NK-92 treated with Interleukin-12 subunit alpha and Interleukin-12 subunit beta, amount 100 ng/mL, for 24 hours (cell line): ENCODE measurements at places on chromosomes 16 and 17.

DNA sequence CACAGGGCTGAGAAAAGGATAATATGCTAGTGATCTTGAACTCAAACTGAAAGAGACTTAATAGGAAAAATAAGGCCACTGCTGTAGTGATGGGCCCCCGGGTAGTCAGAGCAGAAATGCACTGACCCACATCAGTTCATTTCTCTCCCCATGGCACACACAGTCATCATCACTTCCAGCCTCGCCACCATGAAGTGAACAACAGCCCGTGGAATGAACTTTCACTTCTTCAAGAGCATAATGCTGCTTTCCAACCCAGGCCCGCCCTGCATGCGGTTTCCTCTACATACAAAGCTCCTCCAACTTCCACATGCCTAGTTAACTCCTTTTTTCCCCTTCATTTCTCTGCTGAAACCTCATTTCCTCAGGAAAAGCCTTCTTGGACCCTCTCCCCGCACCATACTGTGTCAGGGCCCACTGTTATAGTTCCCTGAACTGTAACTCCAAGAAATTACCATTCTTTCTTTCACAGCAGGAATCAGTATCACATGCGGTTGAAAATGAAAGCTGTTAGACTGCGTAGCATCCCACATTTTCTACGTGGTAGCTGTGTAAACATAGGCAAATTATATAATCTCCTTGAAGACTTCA, 65.8 kb upstream of the SMIM36 start:
- DNase-seq, result no peak

- DNase-seq, result no peak
Measured at GRCh38 chr17:3551189-3551588, 6.4 kb downstream of the TRPV3 start.

- no peak for DNase-seq
Measured at GRCh38 chr16:64362193-64362592, 759.7 kb downstream of the CDH11 start.

DNA sequence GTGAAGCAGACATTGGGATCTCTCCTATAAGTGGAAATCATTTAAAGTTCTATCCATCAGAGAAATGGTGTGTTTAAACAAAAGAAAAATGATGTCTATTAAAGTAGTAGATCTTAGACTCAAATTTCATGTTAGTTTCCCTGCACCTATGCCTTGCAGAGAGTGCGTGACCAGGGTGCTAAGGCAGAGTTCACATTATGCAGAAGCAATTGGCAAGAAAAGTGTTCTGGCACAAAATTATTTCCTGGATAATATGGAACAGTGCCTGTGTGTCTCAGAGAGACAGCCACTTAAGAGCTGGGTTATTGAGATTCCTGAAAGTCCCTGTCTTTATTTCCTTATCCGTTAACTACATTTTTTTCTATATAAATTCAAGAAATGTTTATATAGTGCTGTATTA, 457.0 kb downstream of the CDH8 start:
- no peak for DNase-seq

DNA sequence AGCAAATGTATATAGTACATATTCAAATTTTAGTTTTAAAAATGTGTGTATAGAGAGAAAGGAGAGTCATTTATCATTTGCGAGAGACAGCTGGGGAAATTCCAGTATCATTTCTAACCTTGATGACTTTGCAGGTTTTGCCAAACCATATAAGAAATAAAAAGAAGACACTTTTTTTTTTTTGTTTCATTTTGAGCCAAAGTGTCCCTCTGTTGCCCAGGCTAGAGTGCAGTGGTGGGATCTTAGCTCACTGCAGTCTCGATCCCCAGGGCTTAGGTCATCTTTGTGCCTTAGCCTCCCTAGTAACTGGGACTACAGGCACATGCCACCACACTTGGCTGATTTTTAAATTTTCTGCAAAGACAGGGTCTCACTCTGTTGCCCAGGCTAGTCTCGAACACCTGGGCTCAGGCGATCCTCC, 38.4 kb upstream of the VWA3A start:
- no peak for DNase-seq

DNA sequence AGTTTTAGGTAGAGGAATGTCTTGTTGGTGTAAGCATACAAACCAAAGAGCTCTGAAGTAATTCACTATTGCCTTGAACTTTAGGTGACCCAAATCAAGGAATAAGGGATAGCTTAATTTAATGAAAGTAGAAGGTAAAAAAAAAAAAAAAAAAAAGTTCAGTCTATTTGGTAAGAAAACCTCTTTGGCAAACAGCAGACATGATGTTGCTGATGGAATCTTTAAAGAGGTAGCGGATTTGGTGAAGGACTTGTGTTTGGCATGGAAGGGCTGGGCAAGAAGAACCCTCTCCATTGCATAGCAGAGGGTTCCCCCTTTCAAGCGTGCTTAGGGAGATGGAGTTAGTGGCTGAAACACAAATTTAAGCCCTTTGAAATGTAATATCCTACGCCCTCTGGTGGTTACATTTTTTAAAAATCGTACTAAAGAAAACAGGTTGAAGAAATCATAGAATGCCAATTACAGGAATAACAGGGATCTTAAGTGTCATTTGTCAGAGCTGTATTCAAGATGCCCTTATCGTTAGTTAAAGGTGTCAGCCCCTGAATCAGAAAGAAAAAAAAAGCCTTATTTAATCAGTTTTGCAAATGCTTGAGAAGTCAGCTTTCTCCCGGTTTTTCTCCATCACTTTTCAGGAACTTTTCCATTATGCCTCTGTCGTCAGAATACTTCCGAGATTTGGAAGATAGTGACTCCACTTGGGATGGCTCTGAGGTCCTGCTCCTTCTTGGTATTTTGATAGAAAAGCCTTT, 383.1 kb downstream of the KCNJ2 start:
- no peak for DNase-seq

DNA sequence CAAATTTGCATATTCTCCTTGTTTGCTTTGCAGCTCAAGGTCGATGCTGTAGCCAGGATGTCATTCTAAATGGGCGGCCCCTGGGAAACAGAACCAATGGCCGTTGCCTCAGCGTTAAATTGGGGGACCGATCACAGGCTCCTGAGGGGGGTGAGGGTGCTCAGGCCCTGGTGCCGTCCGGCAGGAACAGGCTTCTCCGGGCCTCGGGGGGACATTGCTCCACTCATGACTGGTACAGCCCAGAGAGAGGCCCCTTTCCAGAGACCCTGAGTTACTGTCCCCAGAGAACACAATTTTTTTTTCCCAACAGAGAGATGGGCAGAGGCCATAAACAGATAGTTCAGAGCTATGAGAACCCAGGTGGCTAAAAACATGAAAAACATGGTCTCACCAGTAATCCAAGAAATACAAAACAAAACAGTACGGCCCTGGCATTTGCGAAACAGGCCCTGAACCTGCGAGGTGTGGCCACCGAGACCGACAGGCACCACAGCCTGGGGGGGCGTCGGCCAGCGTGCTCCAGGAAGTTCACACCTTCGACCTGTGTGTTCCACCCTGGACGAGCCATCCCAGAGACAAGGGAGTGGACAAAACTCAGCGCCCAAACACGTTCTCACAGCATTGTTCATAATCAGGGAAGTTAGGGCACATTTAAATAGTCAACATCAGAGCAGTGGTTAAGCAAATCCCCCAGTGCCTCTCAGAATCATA, 82.8 kb downstream of the METRNL start:
- no peak for DNase-seq

- DNase-seq, result no peak
Measured at GRCh38 chr16:80973991-80974390, 32.7 kb downstream of the CMC2 start.

DNA sequence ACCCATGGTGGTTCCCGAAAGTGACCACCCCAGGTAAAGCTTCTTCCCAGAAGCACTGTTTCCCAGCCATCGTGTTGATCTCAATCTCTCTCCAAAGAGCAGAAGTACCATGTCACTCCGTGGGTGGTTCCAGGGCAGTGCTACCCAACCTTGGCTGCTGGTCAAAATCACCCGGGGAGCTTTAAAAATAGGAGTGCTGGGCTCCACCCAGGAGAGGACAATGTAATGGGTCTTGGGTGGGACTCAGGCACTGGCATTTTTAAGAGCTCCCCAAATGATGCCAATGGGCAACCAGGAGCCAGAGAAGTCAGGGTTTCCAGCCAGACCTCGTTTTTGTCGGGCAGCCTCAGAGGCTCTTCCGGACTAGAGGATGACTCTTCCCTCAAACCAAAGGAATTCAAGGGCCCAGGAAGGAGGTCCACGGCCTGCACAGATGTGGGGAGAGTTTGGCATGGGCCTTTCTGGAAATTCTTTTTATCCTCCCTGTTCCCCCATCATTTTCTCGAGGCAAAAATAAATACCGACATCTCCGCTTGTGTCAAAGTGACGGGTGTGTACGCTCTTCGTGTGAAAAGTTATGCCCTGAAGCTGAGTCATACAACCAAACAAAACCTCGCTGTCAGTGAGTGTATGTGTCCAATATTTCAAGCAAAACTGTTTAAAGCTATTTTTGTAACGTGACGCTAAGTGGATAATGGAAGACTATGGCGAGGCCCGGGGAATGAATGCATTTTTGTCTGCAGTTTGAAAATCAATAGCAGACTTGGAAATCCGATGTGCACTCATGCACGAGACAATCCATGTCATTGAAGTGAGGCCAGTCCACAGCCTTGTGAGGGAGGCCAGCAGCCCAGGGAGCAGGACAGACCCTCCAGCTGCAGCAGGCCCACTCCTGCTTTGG, 364.1 kb downstream of the FOXL1 start:
- no peak for DNase-seq

DNA sequence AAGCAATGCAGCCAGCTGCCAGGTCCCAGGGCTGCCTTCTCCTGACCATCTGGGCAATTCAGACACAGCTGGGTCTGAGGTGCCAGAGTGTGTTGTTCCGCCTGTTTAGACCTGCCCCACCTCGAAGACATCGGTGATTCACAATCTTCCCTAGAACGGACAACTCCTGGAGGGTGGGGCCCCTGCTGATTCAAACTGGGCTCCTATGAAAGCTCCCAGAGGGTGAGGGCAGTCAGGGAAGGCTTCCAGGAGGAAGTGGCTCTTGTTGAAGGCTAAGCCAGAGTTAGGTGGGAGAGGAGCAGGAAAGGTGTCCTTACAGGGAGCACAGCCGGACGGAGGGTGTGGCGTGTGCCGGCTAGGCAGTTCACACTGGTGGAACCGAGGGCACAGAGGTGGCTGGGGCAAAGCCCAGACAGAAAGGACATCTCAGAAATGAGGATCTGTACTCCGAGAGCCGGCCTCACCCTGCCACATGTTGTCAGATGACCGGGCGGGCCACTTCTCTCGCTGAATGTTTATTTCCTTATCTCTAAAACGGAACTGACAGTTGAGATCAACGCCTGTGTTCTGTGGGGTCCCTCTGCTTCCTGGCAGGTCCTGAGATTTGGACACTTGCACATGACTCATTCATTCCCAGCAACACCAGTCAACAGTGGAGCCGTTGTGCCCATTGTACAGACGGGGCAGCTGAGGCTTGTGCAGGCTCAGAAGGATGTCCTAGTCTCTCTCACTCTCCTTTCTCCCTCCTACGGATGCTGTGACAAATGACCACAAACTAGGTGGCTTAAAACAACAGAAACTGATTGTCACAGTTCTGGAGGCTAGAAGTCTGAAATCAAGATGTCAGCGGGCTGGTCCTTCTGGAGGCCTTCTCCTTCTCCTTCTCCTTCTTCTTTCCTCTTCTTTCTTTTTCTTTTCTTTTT, 26.9 kb upstream of the LITAF start:
- no peak for DNase-seq

- no peak for DNase-seq
Measured at GRCh38 chr17:82795615-82796014, 43.8 kb downstream of the TBCD start.

GRCh38 chr16:57701759-57702371, 7.3 kb downstream of the DRC7 start:
- no peak for DNase-seq

GRCh38 chr16:89104930-89105571, 11.4 kb downstream of the ACSF3 start:
- no peak for DNase-seq

GRCh38 chr17:58304750-58305486, 23.7 kb downstream of the TSPOAP1 start:
- no peak for DNase-seq

GRCh38 chr17:76264425-76264754, 758 bp upstream of the UBALD2 start:
- DNase-seq, result no peak

DNA sequence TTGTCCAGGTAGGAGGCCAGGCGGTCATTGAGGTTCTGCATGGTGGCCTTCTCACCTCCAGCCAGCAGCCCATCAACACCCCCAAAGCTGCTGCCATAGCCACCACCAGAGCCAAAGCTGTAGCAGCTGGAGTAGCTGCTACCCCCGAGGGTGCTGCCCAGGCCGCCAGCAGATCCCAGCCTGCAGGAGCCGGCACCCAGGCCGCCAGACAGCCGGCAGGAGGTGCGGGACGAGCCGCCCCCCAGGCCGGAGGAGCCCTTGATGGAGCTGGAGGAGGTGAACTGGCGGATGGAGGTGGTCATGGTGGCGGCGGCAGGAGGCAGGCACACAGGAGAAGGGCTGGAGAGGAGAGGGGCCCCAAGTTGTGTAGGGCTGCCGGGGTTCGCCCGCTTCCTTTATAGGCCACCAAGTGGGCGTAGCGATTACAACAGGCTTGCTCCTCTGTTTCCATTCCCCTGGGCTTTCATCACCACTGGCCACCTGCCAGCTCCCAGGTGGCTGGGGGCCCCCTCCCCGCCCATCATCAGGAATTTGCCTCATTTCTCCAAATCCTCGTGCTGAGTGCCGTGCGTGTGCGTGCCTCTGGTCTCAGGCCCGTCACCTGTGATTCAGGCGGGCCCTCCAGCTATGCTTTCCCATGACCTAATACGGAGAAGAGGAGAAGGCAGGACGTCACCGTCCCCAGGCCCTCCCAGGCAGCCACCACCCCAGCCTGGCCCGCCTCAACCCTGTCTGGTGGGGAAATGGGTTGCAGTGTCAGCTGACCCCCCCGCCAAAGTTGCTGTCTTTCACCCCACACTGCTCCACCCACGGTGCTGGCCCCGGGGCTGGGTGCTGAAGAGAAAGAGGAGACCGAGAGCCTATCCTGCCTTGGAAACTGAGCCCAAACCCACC, at the start of gene KRT17:
Gene KRT17, minus strand, starts transcription at position 368 of the 894 bp plus-strand sequence. Its CDS starts 66 bp downstream, at position 302.
- DNase-seq, result no peak

DNA sequence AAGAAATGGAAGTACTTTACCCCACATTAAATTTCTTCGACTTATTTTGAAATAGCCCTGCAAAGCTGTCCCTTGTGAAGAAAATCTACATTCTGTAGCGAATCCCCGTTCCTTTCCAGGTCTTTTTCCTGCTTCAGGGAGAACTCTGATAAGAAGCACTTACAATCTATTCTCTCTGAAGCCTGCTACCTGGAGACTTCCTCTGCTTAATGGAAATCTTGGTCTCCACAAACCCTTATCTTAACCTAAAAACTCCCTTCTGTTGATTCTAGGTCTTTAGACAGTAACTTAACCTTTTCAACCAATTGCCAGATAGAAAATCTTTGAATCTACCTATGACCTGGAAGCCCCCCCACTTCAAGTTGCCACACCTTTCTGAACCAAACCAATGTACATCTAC, 1.6 kb upstream of the CYBC1 start:
- no peak for DNase-seq

- DNase-seq, result no peak
Measured at GRCh38 chr16:4481526-4481925, 5.3 kb downstream of the HMOX2 start.
